Activated CD4-positive, alpha-beta T cell treated with anti-CD3 and anti-CD28 coated beads for 36 hours (primary cell): ENCODE measurements at places on chromosomes 5 and 9.

GRCh38 chr9:97557606-97558095 lies 56.2 kb downstream of the TMOD1 start:
- no peak for DNase-seq

DNA sequence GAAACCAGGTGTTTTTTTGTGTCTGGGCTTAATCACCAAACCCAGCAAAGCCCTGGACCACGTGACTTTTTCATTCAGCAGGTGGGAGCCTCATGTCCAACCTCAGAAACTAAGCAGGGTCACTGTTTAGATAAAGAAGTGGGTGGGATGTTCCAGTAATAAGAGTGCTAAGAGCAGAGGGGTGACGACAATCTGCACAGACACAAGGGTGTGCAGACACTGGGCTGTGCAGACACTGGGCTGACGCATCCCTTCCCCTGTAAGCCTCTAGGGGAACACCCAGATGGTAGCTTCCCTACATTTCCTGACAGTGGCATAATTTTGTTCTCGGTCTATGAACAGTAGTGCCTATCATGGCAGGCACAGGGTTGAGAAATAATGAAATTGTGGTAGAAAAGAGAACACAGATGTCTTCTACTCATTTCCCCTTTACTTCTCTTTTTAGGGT lies 85.1 kb downstream of the SAXO1 start:
- peak; percentile 6 for DNase-seq

- DNase-seq, result no peak
Observed at GRCh38 chr5:85049020-85049419, 664.3 kb upstream of the EDIL3 start.

DNA sequence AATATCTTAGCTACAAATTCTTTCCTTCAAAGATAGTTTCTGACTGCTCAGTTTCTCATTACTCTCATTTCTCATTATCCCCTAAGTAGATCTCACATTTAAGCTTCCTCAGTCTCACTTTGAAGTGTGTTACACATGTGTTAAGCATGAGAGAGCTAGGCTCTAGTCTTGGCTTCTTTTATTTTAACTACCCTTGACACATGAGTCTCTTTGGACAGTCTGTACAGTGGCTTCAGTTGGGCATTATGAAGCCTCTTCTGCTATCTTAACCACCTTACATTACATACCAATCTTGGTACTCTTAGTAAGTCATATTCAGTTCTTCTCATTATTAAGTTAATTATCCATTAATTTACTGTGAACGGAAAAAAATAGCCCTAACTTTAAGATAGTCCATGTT lies 232.5 kb downstream of the FBXL17 start:
- no peak for DNase-seq

- DNase-seq, result no peak
Observed at GRCh38 chr5:116673453-116673852, 98.8 kb upstream of the SEMA6A start.

DNA sequence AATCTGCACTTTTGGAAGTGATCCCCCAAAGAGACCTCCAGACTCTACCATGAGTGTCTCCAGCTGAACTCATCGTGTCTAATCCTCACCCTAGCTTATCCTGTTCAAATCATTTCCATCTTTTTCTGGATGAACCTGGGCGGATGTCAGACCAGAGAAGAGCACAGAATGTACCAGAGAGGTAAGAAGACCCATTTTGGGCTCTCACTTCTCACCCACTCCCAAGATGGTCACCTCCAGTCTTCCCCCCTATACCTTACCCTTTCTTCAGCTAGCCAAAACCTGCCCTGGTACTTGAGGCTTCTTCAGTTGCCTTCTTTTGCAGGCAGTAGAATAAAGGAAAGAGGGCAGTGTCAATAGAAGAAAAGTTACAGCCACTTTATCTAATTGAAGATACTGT lies 27.9 kb upstream of the ANXA2R start:
- DNase-seq, result no peak

GRCh38 chr9:6133346-6134063 lies 82.1 kb upstream of the IL33 start:
- DNase-seq, result no peak

DNA sequence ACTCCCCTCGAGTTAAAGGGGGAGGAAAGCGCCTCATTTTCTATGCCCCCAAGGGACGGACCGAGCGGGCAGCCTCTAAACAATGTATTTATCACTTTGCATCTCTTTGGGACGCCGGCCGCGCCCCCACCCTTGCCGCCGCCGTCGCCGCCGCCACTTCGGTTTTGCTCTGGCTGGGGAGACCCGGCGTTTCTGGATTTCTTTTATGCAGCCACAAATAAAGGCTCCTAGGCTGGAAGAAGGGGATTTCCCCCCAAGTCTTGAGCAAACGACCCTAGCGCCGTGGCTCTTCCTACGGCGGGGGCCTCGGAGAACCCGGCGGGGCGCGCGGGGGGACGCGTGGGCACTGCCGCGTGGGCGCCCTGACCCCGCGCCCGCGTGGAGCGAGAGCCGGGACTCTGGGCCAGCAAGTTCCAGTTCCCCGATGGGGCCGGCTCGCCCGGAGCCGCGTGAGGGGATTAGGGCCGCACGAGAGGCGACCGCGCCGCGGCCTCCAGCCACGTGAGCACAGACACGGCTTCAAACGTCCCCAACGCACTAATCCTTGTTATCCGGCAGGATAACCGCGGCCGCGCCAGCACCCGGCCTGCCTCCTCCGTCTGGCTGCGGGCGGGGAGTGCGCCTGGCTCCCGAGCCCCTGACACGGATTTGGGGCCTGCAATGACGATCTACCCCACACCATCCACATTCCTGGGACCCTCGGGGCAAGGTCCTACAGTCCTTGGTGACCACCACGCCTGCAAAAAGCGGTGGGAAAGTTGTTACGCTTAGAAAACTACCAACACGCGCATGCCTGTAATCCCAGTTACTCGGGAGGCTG lies 7.9 kb upstream of the NEUROG1 start:
- DNase-seq, result no peak

GRCh38 chr9:2741441-2742158 lies 24.3 kb downstream of the KCNV2 start:
- DNase-seq, result no peak

GRCh38 chr5:142800776-142801494 lies 30.8 kb downstream of the ARHGAP26 start:
- peak; percentile 72 for DNase-seq

DNA sequence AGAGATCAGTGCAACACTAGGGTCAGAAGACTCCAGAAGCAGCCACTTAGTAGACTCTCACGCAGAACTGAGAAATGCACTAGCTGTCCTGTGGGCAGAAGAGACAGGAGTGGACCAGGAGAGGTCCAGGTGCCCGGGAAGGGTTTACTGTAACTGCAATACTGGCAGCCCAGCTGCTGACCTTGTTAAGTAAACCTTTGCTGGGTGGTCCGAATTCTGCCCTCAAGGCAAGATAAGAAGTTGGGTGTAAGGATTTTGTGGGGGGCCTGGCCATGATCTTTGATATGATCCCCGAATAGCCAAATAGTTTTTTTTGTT lies 91.3 kb downstream of the PDE6A start:
- no peak for DNase-seq

DNA sequence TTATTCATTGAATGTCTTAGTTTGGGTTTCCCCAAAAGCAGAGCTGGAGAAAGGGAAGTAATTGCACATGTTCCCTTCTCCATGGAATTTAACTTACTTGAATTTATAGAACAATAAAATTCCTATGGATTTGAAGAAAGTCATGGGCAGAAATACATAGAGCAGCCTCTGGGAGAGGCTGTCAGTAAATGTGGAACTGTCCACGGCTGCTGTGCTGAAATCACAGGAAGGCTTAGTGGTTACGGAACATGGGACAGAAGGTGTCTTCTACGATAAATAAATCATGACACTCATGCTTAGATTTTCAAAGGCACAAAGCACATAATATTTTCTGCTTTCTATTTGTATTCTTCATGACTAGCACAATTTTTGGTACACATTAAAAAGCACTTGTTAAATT lies 440.6 kb upstream of the IZUMO3 start:
- DNase-seq, result no peak
